AG10803 (cell line): ENCODE measurements at places on chromosomes 7 and 10.

DNA sequence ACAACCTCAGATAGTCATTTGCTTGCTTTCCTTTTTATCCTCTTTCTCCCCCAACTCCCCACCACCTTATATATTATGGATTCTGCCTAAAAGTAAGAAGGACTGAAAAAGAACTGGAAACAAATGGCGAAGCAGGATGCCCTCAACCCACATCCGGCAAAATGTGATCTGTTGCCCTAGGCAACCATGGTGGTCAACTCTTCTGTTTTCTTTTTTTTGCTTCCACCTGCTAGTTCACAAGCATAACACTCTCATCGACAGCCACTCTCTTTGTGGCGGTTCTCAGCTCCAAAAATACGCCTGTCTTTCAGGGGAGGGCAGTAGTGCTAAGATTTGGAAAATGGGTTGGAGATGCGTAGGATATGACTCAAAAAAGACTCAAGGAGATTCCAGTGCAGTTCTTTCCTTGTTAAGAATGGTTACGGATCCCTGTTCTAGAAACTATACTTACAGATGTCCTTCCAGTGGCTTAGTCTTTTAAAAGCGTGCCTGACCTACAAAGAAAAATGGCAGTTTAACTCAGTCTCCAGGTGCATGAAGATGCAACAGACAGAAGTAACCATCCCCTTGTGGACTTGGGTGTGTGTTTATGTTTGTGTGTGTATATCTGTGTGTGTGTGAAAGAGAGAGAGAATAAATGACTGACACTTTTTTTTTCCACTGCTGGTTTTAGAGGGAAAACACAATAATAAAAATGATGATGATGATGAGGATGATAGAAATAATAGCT, 10.7 kb downstream of the APBB1IP start:
- DNase-seq = no peak

GRCh38 chr10:80260295-80261243, 28.9 kb downstream of the MAT1A start:
- DNase-seq = no peak

DNA sequence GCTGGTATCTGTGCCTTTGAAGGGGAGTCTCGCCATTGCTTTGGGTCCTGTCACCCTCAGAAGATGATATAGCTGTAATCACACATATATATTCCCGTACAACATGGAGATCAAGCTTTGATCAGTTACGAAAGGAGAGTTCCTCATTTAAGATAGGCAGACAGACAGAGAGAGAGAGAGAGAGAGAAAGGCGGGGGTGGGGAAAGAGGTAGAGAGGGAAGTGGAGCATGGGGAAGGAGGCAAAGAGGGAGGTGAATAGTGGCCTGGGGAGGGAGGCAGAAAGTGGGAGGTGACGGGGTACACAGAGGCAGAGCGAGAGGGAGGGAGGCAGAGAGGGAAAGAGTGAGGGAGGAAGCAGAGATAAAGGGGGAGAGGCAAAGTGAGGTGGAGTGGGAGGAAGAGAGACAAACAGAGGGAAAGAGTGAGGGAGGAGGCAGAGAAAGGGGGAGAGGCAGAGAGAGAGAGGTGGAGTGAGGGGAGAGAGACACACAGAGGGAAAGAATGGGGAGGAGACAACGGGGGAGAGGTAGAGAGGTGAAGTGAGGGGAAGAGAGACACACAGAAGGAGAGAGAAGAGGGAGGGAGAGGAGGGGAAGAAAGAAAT, 44.6 kb upstream of the C1QL3 start:
- DNase-seq = no peak

- DNase-seq = no peak
These were observed at the start of gene CYP2W1 for GRCh38 chr7:983004-983615. TSS of gene CYP2W1 (plus strand) at chr7:983181. CDS start at chr7:983212, 31 bp downstream.

- DNase-seq = no peak
These were observed 151.4 kb downstream of the CDK14 start for GRCh38 chr7:90747516-90747915.

DNA sequence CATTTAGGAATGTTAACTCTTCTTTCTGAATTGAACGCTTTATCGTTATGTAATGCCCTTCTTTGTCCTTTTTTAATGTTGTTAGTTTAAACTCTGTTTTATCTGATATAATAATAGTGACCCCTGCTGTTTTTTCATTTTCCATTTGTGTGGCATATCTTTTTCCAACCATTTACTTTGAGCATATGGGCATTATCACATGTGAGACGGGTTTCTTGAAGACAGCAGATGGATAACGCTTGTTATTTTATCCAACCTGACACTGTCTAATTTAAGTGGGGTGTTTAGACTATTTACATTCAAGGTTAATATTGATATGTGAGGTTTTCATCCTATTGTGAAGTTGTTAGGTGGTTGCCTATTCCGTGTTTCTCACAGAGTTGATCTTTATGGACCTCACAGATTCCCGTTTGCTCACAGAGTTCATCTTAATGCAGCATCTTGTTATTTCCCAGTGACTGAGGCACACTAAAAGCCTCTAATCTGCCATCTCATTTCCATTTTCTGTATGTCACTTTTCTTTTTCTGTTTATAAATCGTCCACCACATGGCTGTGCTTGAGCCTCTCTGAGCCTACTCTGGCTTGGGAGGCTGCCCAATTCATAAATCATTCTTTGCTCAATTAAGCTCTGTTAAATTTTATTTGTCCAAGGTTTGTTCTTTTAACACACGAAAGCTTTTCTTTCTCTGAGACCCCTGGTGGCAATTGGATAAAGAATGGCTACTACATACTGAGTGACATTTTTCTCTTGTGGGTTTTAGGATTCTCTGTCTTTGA, 286.2 kb downstream of the HTR7 start:
- DNase-seq = no peak

GRCh38 chr7:13508586-13508985, 480.9 kb downstream of the ETV1 start:
- no peak for DNase-seq

DNA sequence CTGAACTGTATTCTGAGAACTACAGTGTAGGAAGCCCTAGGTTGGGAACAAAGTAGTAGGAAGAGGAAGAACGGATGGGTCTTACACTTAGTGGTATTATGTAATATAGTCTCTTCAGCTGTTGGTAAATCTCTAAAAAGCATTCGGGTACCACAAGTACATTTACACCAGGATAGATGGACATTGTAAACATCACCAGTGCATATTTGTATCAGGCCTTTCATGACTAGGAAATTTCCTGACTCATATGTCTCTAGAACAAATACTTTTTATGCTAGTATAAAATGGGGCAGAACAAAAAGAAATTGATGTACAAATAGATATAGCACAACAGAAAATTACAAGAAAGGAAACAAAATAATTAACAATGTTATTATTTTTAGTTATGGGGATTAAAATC, 21.5 kb upstream of the OR6B1 start:
- no peak for DNase-seq

DNA sequence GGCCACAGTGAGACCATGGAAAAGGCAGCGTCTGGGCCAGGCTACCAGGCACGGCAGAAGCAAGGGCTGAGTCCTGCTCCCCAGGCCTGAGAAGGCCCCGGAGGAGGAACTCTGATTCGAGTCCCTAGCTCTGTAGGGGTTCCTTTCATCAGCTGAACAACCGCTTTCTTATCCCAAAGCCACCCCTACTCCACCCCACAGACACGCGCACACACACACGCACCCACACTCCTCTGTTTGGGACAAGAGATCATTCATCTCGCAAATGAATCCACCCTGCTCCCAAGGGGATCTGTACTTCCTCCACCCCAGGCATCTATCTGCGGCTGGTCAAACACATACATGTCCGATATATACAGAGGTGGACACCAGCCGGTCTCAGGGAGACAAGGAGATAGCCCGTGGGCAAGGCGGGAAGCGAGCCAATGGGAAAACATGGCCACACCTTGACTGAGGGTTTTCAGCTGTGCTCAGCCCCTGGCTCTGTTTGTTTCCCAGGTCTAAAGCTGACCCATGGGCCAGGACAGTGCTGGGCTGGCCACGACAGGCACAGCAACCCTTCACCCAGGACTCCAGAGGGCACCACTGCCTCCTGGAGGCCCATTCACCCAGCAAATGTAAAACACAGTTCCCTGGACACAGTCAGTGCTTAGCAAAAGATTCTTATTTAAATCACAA, 7.3 kb downstream of the ZCCHC24 start:
- no peak for DNase-seq

GRCh38 chr7:151736403-151736909, 140.5 kb downstream of the PRKAG2 start:
- DNase-seq = peak; percentile 93

DNA sequence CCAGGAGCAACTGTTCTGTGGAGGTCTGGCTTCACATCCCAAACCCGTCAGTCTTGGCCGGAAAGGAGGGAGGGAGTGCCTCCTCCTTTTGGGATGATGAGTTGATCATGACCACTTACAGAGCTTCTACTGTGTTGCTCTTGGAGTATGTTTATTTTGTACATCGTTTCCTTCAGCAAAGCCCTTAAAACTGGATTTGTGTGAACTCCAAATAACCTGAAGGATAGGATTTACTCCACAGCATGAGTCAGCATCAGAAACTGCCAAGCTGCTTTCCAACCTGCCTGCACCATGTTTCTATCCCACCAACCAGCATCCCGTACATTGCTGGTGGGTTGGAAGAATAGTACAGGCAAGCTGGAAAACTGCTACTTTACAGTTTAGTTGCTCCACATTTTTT, 3.5 kb downstream of the CCDC201 start:
- DNase-seq = no peak

GRCh38 chr10:89002226-89002978, 11.8 kb downstream of the FAS start:
- DNase-seq = no peak

GRCh38 chr7:134636008-134636449, 10.6 kb upstream of the BPGM start:
- no peak for DNase-seq

- DNase-seq = peak; percentile 45
These were observed 133.6 kb downstream of the ZMIZ1 start for GRCh38 chr10:79202188-79203013.

DNA sequence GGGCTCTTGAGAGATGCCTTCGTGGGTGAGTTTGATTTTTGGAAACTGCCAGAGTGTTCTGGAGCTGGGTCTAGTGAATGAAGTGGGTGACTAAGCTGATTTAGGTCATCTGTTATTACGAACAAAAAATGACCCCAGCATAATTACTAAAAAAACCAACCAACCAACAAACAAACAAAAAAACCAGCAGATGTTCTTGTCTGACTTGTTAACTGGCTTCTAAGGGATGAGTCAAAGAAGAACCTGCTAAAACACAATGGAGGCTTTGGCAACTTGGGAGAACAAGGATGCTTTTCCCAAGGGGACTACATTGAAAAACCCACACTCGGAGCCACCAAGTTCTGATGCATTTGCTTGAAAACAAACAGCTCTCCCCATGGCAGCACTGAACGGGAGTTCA, 11.5 kb downstream of the TACR2 start:
- DNase-seq = peak; percentile 28

DNA sequence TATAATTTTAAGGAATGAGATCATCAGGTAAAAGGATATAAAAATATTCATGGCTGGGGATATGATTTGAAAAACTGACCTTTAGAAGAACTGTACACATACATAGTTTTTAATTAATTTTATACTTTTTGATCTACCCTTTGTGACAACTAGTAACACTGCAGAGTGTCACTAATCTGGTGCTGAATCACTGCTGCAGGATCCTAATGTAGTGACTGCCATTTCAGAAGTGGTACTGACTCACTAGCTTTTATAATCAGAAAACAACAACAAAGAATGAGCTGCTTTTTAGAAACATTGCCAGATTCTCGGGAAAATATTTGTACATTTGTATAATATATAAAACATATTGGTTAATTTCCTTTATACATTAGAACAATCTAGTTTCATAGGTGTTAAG, 110.4 kb downstream of the HIPK2 start:
- no peak for DNase-seq

DNA sequence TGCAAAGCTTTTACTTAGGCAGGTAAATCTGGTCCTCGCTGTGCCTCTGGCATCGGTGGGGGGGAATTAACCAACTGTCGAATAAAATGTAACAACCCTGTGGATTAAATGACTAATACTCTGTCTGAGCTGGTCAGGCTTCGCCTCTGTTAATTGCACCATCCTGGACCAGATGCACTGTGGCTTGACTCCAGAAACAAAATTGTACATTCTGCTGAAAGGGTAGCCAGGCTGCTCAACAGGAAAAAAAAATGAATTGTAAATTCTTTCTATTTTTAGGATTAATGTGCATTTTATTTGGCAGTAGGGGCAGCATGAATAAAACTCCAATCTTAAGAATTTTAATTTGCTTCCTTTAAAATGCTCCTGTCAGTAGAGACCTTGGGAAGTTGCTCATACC, 389.4 kb downstream of the SORCS1 start:
- no peak for DNase-seq

- DNase-seq = peak; percentile 82
These were observed 53.2 kb upstream of the SYPL1 start for GRCh38 chr7:106165337-106165736.

- no peak for DNase-seq
These were observed 289.0 kb downstream of the GLRX3 start for GRCh38 chr10:130425169-130425568.

- no peak for DNase-seq
These were observed 12.4 kb upstream of the SEC24C start for GRCh38 chr10:73731588-73732375.

DNA sequence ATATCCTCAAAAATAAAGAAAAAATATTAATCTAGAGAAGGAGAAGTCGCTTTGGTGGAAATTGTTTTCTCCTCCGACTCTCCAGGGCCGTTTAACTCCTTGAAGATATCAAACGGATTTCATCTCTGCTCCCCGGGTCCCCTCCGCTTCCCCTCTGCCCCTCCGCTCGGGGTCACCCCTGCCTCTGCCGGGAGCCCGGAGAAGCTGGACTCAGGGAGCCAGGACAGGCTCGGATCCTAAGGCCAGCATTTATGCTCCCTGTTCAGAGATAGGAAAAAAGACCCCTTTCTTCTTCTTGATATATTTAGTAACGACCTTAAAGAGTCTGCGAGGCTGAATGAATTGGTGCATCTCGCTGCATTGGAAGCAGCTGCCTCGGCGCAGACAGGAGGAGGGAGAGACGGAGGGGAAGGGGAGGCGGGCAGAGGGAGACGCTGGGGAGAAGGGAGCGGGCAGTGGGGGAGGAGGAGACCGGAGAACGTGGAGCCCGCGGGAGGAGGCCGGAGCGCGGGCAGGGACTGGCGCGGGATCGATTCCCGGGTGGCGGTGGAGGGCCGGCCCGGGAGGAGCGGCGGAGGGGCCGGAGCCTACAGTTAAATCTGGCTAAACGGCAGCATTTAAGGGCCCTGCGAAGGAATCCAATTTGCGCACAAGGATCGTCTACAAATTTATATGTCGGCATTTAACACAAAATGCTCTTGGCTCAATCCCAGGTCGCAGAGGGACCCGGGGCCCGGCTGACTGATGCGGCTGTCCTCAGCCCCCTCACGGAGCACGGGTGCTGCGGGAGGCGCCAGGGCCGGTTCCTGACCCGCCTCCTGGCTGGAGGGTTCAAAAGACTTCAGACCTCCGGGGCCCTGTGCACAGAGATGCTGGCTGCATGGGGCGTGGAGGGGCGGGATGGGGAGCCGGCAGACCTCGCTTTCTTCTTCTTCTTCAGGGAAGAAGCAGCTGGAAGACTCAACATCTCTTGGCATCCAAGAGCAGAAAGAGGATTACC, 55.6 kb downstream of the CRTAC1 start:
- no peak for DNase-seq
